ENCODE measurements at places on chromosomes 12 and 14. TPM values are rescaled to one million over a fixed set of nuclear protein-coding genes. Genes with fewer than 3 reads are reported as not detected.

Gene GALNT6
- 6.5 TPM for total RNA-seq

Gene CEP290
- 14.6 TPM for total RNA-seq

Gene BHLHE41
- 147 TPM for total RNA-seq

Gene JAG2
- 43.7 TPM for total RNA-seq

Gene TSPAN8
- total RNA-seq = 4.2 TPM

Gene PZP
- total RNA-seq = not detected

Gene CMA1
- not detected for total RNA-seq

Gene IL26
- total RNA-seq = not detected

Measured in Panc1 (cell line).